ENCODE measurements at places on chromosomes 2 and 18.

DNA sequence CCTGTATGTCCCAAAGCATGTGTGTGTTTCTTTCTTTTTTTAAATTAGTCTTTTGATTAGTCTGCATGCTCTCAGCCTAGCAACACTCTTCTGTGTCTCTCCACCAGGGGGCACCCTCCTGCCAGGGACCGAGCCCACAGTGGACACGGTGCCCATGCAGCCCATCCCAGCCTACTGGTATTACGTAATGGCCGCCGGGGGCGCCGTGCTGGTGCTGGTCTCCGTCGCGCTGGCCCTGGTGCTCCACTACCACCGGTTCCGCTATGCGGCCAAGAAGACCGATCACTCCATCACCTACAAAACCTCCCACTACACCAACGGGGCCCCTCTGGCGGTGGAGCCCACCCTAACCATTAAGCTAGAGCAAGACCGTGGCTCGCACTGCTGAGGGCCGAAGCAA is 93.8 kb downstream of the NRP2 start:
- no peak for DNase-seq

DNA sequence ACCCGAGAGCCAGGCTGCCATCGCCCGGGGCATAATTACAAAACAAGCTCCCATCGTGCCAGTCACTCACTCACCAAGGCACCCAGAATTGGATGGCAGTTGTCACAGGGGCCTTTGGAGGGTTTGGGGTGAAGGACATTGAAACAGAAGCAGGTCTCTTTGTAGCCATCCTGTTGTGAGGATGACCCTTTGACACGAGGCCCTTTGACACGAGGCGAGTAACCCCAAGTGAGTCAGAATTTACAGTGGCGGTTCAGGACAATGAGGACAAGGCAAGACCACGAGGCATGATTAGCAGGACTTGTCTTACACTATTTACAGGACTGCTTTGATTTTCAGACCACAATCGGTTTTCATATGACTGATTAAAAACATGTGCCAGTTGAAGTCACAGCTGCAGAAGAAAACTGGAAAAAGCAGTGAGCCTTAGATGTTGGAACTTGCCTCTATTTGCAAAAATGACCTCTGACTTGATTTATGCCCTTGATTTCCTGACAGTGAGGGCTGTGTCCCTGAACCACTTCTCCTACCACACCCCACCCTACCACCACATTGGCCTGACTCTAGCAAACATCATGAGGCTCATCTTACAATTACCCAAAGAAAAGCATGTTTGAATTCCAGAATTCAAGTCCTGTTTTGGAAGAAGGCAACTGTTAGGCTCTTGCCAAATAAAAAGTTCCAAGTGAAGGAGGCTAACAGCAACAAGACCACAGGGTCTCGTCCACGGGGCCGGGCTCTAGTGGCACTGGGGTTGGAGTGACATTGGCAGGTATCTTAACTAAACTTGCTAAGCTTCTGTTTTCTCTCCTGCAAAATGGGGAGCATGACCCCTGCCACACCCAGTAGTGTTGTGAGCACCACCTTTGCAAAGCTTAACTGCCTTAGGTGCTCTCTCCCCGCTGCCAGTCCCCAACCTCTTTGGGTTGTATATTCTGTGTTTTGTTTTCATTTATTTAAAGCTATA is 64.4 kb upstream of the FOSL2 start:
- no peak for DNase-seq

- no peak for DNase-seq
These were observed 92.0 kb upstream of the LMAN1 start for GRCh38 chr18:59451073-59451472.

DNA sequence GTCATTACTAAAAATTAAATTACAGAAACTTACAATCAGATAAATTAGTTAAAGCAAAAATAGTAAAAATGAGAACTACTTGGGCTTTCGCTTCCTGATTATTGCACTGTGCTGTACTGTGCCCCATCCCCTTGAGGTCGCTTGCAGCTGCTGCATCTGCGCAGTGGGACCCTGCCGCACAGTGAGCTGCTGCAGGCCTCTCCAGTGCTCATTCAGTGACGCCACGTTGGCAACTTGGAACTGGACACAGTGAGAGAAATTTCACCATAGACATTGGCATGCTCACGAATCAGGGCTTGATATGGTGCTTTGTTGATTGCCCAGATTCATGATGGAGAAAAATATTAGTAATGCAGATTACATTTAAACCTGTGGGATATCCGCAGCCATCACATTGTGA is 290.8 kb upstream of the MYT1L start:
- no peak for DNase-seq

DNA sequence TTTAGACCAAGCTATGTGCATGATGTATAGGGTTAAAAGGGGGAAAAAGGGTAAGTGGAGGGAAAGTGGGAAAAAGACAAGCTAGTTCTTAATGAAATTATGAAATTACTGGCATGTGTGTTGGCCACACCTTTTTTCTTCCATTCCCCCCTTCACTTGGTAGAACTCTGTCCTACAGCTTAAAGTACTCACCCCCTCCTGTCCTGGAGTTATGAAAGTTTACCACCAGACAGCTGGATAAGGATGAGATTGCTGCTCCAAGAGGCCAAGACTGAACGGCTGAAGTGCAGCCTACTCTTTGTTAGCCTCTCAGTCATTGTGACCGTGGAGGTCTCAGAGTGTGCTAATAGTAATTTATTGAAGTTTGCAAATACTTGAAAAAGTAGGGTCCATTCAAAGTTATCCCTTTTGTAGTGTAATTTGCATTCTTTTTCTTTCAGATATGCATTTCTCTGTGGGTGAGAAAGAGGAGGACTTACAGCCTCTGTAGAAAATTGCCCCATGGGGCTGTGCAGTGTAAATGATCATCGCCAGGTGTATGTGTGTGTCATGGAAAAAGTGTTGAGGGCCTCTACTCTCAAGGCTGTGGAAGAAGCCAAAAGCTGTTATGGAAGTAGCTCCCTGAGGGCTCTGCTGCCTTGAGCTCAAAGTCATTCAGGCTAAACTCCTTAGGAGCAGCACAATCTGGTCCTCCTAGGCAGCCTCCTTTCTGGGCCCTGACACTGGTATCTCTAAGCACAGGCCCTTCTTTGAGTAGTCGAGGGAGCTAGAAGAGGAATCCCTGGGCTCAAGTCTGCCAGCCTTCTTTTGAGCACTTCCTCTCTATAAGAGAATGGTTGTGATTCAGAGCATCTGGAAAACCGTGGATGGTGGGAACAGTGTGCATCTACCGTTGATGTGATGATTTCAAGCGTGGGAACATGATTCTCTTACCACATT is 46.2 kb downstream of the LHCGR start:
- DNase-seq: no peak

GRCh38 chr18:51390702-51391101 is 193.2 kb upstream of the MEX3C start:
- DNase-seq: no peak

GRCh38 chr2:240792629-240793312 is 27.2 kb downstream of the KIF1A start:
- no peak for DNase-seq

DNA sequence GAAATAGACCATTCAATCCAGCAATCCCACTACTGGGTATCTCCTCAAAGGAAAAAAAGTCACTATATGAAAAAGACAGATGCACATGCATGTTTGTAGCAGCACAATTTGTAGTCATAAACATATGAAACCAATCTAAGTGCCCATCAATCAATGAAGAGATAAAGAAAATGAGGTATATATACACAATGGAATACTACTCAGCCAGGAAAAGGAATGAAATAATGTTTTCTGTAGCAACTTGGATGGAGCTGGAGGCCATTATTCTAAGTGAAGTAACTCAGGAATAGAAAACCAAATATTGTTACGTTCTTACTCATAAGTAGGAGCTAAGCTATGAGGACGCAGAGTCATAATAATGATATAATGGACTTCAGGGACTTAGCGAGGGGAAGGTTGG is 45.2 kb upstream of the LRRC30 start:
- no peak for DNase-seq

DNA sequence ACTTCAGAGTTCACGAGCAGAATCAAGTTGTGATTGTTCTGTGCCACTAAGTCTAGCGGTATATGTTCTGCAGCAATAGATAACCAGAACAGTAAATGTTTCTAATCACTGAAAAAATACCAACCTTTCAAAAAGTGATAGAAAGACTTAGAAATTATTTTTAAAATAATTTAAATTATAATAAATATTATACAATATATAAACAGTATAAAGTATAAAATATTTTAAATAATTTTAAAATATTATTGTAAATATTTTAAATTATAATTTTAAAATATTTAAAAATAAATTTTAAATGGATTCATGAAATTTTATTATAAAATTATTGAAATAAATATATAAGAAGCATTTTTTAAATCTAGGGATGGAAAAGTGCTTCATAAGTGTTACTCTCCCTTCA is 126.3 kb upstream of the ID2 start:
- no peak for DNase-seq

DNA sequence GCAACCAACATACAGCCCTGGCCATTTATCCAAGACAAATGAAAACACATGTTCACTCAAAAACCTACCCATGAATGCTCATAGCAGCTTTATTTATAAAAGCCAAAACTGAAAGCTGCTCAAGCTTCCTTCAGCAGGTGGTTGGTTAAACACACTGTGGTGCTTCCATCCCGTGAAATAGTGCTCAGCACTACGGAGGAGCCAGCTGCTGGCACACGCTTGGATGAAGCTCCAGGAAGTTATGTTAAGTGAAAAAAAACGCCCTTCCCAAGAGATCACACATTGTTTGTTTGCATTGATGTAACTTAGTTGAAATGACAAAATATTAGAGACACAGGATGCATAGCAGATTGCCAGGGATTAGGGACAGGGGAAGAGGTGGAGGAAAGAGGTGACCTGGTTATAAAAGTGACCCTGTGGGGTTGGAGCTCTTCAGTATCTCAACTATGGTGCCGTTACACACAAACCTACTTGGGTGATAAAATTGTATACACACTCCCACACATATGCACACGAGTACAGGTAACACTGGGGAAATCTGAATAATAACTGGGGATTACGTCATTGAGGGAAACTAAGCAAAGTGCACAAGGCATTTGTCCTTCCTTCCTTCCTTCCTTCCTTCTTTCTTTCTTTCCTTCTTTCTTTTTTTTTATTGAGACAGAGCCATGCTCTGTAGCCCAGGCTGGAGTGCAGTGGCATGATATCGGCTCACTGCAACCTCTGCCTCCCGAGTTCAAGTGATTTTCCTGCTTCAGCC is 6.2 kb upstream of the ALPG start:
- DNase-seq: no peak

DNA sequence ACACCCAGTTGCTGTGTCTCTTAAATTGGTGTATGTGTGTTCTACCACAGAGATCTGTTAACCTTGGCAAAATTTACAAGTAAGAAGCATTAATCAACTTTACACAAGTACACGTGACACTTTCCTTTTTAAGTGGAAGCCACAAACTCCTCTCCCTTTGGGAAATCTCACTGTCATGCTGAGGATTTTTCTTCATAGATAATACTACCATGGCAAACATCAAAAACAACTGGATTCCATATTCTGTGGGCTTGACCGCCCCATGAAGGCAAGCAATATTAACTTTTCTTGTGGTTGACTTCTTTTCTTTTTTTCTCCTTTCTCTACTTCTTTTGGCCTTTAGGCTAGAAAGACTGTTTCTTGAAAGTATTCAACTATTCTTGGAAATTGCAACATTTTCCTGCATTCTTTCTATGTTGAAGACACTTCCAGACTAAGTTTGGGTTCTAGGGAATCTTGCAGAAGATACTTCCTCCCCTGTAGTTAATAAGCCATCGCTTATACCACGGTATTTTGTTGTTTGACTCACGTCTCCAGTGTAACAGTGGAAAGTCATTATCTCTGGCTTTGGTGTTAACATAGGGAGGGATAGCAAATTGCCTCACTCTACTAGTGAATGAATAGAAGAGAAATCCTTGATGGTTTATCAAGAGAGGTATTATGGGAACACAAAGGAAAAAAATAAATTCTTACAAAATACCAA is 79.5 kb downstream of the SLC8A1 start:
- no peak for DNase-seq

- DNase-seq: no peak
These were observed 115.4 kb downstream of the GORASP2 start for GRCh38 chr2:171044416-171044815.

DNA sequence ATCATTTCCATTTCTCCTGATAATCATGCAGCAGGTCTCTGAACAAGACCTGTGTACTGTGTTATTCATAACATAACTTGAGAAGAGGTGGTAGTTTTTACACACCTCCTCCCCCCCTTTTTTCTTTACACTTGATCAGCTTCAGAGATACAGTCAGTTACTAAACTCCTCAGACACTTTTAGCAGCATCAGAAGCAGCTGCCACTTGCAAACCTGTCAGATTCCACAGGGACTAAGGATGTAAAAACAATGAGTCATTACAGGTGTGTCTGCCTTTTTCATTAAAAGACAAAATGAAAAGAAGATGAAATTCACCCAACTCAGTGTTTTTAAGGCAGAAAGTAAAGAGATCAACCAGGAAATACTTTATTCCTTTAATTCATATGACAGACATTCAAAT is 254.0 kb downstream of the NRXN1 start:
- no peak for DNase-seq

DNA sequence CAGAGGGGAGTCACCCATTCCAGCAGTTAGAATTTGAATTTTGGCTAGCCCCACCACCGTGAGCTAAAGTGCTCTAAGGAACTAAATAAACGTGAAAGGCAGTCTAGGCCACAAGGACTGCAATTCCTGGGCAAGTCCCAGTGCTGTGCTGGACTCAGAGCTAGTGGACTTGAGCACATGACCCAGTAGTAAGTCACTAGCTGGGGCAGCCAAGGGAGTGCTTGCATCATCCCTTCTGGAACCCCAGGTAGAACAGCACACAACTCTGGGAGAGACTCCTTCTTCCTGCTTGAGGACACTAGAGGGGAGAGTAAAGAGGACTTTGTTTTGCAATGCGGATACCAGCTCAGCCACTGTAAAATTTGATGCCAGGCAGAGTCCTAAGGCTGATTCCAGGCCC is 672.2 kb downstream of the CPS1 start:
- no peak for DNase-seq
